ENCODE measurements at places on chromosomes 7 and 10.

DNA sequence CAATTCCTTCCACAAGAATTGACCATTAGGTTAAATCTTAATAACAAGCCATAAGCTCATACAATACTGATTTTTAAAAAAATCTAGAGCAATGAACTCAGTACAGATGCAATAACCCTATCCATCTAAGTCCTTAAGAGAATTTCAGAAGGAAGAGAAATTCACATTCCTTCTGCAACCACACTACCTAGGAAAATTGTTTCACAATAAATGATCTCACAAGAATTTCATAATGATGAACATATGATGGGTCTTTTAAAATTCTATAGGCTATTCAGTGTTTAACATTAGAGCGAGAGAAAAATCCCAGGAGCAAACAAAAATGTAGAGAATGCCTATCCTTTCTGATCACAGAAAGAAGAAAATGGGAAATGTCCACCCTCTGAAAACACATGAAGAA lies 70.0 kb upstream of the MAGI2 start:
- no peak for DNase-seq

- no peak for DNase-seq
Observed at GRCh38 chr7:78114993-78115392, 316.4 kb downstream of the PHTF2 start.

DNA sequence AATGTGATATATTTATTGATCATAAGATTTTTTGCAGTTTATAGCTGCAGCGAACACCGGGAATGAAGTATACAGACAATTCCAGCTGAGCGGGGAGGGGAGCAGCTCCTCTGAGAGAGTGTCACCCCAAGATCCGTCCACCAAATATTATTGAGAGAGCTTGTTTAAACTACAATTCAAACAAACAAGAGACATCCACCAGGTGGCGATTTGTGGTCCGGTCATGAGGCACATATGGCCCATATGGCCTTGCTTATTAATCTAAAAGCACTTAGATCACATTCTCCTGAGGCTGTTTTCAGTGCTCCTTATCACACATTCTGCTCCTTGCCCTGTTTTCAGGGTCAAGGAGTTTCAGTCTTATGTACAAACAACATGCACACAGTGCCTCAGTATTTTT lies 83.1 kb downstream of the THSD7A start:
- DNase-seq = no peak

DNA sequence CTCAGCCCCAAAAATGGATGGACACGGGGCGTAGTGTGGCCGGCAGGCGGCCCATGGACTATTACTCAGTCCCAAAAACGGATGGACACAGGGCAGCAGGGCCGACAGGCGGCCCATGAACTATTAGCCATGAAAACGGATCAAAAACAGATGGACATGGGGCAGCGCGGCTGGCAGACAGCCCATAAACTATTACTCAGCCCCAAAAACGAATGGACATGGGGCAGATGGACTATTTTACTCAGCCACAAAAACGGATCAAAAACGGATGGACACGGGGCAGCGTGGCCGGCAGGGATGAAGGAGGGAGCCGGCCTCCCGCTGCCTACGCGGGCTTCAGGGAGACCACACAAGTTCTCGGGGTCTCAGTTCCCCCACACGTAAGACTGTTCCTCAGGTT lies 32.9 kb downstream of the GPER1 start:
- no peak for DNase-seq

GRCh38 chr7:94313926-94314325 lies 80.8 kb upstream of the COL1A2 start:
- no peak for DNase-seq

- DNase-seq = no peak
Observed at GRCh38 chr7:1669954-1670893, at the start of gene ELFN1. ELFN1 (plus strand) TSS chr7:1670277; CDS start chr7:1744597, 74,320 bp downstream.

DNA sequence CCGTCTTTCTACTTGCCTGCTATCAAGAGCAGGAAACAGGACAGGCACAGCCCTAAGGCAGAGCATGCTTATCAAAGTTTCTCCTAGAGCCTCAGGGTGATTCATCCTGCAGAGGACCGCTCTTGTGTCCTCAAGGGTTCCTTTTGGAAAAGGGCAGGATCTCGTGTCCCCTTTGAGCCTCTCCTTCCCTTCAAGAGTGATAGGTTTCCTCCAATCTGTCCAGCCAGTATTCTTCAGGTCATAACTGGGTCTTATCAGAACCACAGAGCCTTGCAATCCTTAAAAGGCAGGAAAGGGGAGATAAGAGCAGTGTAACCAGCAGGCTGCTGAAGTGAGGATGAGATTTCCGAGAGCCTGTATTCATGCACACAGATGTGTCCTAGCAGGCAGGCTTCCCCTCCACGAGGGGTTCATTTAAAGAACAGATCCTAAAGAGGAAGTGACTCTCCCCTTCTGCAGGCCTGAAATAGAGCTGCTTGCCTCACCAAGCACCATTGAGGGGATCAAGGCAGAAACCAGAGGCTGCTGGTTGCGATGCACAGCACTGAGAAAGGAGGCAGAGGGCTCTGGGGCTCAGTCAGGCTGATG lies 90.5 kb upstream of the SVIL start:
- DNase-seq = no peak

DNA sequence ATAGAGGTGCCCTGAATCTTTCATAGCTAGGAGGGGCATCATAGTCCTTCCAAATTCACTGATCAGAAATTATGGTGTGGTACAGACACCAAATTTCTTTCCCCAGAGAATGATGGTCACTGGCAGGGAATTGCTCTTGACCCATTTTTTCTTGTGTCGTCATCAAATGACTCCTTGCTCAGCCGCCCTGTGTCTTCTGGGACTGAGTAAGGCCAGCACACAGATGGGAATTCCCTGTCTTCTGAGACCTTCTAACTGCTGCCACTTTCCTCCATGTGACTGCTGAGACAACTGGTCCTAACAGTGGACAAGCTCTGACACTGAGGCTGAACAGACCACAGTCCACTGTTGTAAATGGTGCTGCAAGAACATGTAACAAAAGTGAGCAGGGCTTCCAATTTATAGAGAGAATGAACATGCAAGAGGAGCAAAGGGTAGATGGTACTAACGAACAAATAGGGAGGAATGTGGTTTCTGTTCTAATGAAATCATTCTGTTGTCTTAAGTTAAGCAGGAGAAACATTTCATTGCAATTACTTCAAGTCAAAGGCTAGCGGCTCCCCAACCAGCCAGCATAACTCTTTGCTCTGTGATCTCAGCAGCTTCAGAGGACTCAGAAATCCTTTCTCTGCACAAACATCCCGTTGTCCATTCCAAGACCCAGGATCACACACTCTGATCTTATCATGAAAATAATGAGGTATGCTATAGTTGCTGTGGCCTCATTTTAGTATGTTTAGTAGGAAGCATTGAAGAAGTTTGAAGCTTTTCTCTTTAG lies 235.9 kb upstream of the PRSS1 start:
- no peak for DNase-seq

GRCh38 chr7:157458254-157458633 lies 121.4 kb downstream of the DNAJB6 start:
- DNase-seq = no peak
